ENCODE measurements at places on chromosomes 5 and 9.
A peak's percentile ranks its signal among the peaks of the same experiment; 100 is the strongest.

DNA sequence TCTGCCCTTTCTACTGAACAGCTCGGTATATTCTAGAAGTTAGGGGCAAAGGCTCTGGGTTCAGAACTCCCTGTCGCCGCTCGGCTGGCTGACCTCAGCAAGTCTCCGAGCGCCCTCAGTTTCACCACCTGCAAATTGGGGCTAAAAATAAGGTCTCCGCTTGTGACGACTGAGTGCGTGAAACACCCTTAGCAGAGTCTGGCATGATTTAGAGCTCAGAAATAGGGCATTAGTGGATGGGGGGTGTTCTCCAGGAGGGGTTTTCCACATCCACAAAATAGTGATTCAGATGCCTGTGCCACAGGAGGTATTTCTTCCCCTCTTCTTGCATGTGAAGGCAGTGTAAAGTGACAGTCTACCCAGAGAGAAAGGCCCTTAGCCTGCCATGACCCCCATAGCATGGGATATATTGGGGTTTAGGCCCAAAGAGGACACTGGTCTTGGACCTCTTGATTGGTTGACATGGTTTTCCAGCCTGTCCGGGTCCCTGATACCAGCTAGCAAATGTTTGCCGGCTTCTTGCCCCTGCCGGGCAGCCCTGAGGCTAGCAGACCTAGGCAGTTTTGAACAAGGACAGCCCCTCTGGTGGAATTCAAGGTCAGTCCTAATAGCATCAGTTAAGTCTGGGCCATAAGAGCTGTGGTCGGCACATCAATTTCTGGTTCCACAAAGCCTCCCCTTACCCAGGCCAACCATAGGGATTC is 1.4 kb downstream of the ERGIC1 start:
- no peak for DNase-seq

DNA sequence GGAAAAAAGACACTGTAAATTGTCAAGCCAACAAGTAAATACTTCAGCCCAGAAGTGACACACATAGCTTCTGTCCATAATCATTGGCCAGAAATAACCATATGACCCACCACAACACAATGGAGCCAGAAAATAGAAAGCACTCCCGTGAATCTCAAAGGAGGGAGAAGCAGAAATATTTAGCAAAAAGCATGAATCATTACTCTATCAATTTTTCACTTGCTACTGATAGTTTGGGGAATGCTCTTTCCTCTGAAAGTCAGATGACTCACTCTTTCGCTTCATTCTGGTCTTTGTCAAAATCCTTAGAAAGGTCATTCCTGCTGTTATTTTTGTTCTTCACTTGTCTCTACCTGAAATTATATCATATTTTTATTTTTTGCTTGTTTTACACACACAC is 312.6 kb downstream of the TMEM232 start:
- DNase-seq: no peak

GRCh38 chr5:103487218-103487617 is 75.4 kb downstream of the NUDT12 start:
- DNase-seq: no peak

DNA sequence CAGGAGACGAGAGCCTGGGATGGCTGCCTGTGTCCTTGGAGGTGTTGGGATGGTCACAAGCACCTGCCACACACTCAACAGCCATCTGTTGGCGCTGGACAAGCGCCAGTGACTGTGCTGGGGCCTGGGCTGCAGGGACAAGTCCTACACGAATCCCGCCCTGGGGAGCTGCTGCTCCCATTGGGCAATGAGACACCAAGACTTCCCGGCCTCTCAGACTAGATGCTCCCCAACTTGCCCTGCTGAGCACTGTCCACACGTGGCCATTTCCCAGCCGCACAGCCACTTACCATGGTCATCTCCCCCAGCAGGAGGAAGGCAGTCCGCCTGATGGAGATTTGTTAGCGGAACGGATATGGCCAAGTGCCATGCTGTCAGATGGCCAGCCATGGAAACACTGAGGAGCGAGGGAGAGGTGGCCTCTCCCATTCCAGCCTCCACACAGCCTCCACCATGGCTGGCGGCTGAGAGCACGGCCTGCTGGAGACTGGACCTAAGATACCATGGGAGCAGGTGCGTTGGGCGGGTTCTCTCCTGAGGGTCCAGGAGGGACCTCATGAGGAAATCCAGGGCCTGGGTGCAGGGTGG is 43.9 kb downstream of the PRRT1B start:
- no peak for DNase-seq

DNA sequence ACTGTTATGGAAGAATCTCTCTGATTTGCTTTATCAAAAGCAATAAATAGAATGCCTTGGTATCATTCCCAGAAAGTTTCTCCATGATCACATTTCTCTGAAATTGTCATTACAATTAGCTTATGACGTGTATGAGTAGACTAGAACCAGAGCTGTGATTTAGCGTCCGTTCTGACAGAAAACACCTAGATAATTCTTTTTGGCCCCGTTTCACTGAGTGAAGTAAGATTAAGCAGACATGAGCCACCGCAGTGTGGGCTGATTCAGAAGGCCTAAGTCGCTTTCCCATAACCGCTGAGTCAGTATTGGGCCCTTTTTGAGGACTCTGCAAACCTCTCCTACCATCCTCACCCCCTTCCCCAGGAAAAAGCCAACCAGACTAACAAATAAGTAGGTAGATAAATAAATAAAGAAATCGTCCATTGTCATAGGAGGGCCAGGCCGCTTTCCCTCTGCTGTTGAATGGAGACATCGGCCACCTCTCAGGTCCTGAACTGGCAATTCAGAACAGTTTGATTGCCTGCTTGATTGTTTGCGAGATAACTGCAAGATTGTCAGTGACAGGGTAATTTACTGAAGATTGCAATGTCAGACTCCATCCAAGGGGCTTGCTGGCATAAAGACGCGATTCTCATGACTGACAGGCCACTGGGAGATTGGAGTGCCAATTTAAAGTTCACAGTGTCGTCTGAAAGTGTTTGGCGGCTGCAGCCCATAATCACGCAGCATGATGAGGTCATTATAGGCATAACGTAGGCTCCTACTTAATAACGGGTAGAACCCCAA is 105.0 kb upstream of the WWC1 start:
- DNase-seq: no peak

- no peak for DNase-seq
These were observed 91.1 kb downstream of the TLR4 start for GRCh38 chr9:117795271-117795670.

- DNase-seq: no peak
These were observed 5.5 kb upstream of the SURF6 start for GRCh38 chr9:133341369-133342068.

GRCh38 chr5:74642543-74642863 is 2.0 kb upstream of the ENC1 start:
- DNase-seq: no peak

- peak; percentile 66 for DNase-seq
These were observed 195.3 kb upstream of the KLF9 start for GRCh38 chr9:70609542-70610286.

GRCh38 chr5:157952374-157952685 is 93.4 kb upstream of the CLINT1 start:
- DNase-seq: no peak

DNA sequence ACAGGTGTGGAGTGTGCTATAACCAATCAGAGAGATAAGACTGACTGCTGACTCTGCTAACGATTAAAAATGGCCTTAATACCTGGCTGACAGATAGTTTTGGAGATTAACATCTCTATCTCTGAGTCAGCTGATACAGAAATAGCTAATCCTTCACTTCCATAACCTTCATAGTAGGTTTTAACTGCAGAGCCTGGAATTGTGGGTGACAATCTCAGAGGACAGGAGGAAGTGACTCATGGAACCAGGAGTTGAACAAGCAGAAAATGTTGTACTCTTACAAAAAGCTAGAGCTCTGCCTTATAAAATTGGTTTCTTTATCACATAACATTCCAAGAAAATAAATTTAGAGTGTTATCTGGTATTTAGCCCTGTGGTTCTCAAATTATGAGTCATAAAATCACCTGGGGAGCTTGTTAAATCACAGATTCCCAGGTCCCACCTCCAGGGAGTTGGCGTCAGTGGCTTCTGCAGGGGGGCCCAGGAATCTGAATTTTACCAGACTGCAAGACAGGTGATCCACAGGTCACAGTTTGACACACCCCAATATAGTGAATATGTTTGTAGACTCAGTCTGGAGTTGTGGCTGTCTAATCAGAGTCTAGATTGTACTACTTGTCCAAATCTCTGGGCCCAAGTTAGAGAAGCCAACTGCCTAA is 44.4 kb upstream of the AFAP1L1 start:
- DNase-seq: peak; percentile 66

GRCh38 chr9:68547417-68547816 is 6.7 kb upstream of the TMEM252 start:
- DNase-seq: no peak

DNA sequence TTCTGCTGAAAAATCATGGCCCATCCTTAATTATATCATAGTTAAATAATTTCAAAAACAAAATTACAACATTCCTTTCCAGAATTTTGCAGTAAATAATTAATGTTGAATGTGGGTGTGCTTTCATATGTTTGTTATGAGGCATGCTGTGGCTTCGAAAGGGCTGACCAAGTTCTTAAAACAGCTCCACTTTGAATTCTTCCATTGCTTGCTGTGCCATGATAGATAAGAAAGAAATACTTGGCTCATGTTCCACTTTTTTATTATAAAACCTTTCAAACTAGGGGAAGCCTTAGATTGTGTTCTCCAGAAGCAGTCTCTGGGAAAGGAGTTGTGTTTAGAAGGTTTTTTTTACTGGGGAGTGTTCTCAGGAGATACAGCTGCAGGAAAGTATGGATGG is 1278.7 kb upstream of the DMAC1 start:
- no peak for DNase-seq

DNA sequence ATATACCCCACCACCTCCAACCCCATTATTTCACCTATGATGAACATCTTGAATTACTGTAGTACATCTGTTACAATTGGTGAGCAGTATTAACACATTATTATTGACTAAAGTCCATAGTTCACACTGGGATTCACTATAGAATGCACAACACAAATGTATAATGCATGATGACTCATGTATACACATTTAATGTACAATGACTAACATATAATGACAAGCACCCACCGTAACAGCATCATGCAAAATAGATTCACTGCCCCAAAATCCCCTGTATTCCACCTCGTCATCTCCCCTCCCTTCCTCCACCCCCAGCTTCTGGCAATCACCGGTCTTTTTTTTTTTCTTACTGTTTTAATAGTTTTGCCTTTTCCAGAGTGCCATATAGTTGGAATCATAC is 47.1 kb upstream of the NEK6 start:
- peak; percentile 55 for DNase-seq

DNA sequence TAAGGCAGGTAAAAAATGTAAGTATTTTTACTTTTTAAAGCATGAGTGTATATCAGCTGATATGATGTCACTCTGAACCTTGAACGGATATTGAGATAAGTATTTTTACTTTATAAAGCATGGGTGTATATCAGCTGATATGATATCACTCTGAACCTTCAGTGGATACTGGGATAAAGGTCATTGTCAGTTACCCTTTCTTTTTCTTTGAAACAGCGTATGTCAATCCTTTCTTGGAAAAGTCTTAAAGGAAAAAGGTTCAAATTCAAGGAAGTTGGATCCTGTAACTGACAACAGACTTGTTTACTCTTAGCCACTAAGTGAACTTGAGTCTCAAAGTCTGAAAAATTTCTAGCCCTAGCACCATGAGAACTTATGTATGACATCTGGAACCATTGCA is 61.7 kb upstream of the IFNK start:
- DNase-seq: no peak

- no peak for DNase-seq
These were observed 40.9 kb downstream of the VAV2 start for GRCh38 chr9:133951265-133951664.

DNA sequence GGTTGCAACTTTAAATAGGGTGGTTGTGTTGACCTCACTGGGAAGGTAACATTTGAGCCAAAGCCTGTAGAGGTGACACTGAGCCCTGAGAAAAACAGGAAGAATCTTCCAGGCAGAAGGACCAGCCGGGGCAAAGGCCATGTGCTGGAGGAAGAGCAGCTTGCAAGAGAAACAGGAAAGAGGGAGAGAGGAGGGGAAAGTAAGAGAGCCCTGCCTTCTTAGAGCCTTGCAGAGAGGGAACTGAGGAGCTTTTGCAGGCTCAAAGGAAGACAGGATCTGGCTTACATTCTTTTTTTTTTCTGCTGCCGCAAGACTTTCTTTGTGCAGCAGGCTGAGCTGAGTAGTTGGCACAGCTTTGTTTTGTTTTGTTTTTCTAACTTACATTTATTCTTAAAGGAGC is 17.4 kb downstream of the C9orf153 start:
- DNase-seq: no peak

- no peak for DNase-seq
These were observed 27.5 kb downstream of the PAEP start for GRCh38 chr9:135588886-135589595.

GRCh38 chr5:141960018-141960417 is 2.0 kb upstream of the PCDH12 start:
- no peak for DNase-seq

DNA sequence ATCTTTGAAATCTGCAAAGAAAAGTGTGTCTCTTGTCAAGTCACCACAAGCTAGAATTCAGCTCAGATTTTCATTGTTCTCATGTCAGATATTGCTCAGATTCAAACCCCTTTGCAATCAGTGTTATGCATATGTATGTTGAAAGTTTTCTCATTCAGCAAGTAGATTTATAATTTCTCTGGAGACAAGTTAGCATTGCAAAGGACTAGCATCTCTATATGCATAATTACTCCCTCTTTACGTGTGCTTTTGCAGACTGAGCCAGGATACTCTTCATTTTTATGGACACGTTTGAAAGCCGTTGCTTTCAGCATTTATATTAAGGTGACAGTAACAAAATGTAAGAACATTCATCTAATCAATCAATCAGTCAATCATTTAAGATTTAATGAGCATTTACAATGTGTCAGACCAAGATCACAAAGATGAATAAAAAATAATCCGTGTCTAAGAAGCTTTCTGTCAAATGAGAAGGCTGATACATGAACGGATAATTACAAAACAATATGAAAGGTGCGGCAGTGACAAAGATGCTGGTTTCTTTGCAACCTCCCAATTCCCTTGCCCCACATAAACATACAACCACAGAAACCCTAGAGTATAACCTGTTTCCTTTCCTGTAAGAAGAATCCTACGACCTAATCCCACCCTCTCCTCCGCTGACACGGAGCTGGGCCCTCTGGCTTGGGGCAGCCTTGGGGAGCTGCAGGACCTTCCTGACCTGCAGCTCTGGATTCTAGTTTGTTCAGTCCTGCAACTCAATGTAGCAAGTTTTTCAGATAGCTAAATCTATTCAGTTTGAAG is 14.9 kb downstream of the CFAP95 start:
- DNase-seq: no peak

- no peak for DNase-seq
These were observed 257.8 kb downstream of the BNC2 start for GRCh38 chr9:16612627-16613026.

DNA sequence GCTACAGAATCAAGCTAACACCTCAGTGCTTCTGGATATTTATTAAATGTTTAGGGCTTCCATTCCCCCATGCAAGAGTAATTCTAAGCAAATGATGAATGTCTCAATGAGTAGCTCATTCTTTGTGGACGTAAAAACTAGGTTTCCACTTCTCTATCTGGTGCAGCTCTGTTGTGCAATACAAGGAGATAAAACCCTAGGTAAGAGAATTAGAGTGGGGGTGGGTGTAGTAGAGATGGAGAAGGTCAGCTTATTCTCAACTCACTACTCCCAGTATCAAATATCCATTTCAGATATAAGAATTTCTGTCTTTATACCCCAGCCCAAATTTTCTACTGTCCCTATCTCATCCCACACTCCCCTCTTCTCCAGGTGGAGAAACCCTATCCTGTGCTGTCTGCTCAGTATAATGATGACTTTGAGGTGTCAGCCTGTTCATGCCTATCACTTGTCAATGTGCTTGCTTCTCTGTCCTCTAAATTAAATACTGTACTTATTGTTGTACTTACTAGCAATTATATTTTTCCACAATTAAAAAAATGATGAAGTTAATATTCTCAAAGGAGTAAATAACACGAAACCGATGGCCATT is 4.3 kb upstream of the FYB1 start:
- DNase-seq: no peak
